HEK293T (cell line): ENCODE measurements at places on chromosomes 1 and 21.

GRCh38 chr1:55245781-55246180 is 30.6 kb upstream of the USP24 start:
- DNase-seq, result no peak

DNA sequence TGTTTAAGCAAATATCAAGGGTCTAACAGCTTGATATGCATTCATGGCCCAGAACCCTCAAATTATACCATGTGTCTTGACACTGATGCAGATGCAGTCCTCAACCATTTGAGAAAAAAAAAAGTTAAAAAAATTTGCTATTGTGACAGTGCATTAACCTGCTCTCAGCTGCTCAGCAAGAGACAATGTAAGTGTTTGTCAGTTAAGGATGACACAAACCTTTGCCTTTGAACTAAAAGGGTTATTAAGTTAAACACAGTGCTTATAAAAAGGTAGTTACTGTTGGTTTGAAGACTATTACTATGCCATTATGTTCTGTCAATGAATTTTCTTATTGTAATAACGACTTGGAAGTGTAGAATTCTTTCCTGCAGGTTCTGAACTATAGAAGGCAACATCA is 655.6 kb upstream of the NEGR1 start:
- DNase-seq, result no peak

DNA sequence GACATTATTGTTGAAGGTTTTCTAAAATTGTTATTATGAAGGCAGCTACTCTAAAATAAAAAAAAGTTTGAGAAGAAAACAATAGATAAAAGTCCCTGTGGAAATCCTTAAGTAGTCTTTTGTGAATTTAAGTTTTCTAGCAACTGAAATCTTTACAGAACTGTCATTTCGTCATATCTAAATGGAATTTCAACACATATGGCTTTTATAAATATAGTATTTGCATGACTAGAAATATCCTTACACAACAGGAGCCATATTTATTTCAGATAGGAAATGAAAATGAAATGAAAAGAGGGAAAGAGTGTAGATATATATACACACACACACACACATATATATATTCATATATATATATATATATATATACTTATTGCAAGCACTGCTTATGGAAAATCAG is 204.7 kb upstream of the RGS18 start:
- no peak for DNase-seq

- DNase-seq, result no peak
Measured at GRCh38 chr1:164640686-164641352, 81.8 kb downstream of the PBX1 start.

DNA sequence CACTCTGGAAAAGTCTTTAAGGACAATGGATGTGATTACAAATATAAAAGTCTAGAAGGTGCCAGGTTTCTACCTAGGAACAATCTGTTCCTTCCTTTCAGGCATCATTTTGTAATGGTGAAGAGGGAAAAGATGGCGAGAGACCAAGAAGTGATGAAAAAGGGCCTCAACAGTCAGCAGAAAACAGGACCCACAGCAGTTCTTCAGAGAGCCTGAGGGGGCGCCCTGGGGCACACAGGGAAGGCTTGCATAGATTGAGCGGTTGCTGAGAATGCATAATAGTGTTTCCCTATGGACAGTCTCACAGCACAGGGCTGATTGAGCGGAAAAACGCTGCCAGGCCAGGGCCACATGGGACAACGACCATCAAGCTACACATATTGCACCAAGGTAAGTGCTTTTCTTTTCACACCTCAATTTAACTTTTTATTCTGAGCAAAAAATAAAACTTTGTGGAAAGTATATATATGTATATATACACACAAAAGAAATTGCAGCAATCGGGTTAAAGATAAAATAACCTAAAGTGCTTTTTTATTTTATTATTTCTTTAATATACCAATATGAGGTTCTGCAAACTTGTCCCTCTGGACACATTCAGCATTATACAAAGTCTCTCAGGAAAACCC is 3.1 kb upstream of the YRDC start:
- peak; percentile 78 for DNase-seq

DNA sequence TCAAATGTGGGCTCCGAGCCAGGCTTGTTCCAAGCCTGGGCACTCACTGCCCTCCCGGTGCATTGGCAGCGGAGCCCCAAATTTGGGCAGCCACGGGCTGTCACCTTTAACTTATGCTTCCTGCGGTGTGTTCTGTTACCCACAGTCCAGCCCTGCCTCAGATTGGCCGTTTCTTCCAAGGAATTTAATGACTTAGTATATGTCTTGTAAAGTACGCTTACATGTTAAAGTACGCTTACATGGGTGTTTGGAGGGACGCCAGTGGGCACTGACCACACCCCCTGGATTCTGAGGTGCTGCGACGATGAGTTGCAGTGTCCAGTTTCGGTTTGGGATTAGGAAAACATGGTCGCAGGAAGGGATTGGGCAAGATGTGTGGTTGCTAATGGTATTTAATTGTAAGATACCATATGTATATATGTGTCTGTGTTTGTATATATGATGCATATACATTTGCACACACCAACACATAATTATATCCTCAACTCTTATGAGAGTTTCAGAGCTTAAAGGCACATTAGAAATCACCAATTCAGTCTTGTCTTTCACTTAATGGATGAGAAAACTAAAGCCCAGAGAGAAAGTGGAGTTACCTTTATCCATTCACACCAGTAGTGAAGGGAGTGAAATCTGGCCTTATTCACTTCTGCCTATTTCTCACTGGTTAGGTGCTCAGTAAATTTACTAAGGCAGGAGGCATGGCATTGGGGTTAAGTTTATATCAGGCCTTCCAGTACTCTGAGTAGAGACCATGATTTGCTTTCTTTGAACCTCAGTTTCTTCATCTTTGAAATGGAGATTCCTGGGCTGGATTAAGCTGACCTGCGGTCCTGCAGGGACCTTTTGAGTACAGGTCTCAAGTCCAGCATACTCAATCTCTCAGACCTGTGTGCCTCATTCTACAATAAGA is 1.0 kb downstream of the SMYD2 start:
- DNase-seq, result no peak

- DNase-seq, result peak; percentile 36
Measured at GRCh38 chr1:67429011-67429527, 1.1 kb downstream of the SERBP1 start.

DNA sequence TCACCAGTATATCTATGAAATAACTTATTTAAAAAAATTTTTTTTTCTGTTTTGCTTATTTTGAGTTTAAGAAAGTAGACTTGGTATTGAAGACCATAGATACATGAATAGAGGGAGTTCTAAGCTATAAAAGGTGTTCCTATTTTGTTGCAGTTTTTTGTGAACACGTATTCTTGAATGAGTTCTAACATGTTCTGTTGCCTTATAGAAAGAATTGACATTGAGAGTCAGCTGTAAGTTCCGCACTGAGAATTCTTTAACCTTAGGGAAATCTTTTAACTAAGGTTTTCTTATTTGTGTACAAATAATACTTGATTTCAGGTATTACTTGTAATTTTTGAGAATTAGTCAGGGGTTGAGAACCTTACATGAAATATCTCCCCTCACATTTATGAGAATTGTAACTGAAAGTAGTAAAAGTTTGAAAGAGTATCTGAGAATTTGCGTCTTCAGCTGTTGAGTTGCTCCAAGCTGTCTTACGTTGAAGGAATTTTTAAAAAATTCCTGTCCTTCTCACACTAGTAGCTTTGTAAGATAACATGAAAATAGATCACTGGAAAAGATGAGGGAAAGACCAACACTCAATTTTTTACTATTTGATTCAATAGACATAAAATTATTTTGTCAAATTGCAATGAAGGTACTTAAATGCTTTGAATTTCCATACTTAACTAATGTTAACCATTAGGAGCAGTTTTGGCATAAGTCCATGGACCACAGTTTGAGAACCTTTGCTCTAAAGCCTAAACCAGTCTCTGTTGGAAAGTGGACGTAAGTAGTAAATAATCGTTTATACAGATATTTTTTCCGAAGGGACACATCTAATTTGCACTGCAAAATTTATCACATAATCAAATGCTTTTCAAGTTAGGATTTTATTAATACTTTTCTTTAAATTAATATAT is 3.8 kb downstream of the DR1 start:
- DNase-seq, result no peak

GRCh38 chr21:45528981-45529784 is 13.1 kb downstream of the SLC19A1 start:
- no peak for DNase-seq

DNA sequence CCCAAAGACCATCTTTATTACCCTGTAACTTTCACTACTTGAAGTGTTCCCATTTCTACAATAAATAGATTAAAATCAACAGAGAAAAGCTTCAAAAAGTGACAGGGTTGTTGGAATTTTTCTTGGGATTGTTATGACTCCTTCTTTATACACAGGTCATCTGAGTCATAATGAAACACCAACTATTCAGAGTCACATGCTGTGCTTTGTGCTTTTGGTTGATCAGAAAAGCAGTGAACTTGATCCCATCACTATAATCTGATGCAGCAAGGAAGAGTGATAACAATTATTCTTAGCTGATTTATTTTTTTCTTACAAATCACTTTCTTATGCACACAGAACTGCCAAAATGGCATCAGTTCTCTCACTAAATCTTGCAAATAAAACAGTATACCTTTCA is 422.9 kb downstream of the PTBP2 start:
- DNase-seq, result no peak

DNA sequence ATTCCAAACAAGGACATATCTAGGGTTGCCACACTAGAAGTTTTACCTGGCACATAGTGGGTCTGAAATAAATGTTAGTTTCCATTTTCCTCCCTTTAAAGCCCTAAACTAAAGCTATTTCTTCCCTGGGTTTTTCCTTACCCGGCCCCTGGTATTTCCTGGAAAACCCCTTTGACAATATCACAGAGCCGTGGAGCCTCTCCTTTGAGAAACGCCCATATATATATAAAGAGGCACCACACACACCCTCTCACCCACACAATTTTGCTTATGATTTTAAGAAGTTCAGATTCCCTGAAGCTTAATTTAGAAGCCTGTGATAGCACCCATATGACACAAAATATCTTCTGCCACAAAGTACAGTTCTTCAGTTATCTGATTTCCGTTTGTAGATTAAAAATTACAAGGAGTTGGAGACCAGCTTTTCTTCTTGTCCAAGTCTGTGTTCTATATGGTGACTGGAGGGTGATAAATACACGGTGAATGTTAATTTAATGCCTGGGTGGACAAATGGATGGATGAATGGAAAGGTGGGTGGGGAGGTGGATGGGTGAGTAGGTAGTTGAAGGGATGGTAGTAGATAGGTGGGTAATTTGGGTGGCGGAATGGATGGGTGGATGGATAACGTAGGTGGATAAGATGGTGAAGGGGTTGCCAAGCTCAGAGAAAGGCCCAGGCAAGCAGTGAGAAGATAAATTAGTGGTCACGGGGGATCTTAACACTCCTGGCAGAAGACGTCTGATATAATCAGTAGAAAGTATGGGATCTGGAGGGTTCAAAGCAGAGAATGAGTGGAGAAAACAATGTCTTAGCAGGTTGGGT is 154.4 kb upstream of the FGGY start:
- DNase-seq, result no peak
